ENCODE measurements at places on chromosomes 16 and 17. TPM values are rescaled to one million over a fixed set of nuclear protein-coding genes. Genes with fewer than 3 reads are reported as not detected.

GRCh38 chr16:79079656-79080420 lies 520.7 kb downstream of the MAF start:
- no peaks in the 10 kb centered on the region for H3K4me1 ChIP-seq
- no peak overlapping the region for H3K27ac ChIP-seq
- H3K4me3 ChIP-seq, result no peak overlapping the region
- H3K36me3 ChIP-seq, result no peaks in the 10 kb centered on the region
- no peaks in the 10 kb centered on the region for H3K27me3 ChIP-seq

DNA sequence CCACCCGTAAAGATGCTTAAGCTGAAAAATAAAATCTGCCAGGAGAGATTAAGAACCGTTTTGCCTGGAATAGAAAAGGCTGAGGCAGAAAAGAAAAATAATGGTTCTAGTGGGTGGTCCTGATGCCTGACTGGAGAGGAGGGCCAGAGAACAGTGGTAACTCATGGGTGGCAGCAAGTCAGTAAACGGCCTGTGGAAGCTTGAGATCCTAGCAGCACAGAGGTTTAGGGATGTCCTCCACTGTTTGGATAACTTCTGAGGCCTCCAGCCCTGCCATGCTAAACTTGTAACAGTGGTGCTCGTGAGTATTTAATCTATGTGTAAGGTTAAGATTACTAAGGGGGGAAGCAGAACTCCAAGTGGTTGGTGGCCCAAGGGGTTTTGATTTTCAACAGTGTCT lies 21.2 kb upstream of the PHAF1 start:
- no peak for DNase-seq
- H3K4me3 ChIP-seq, result no peak overlapping the region
- no peaks in the 10 kb centered on the region for H3K4me1 ChIP-seq

- H3K4me1 ChIP-seq, result no peaks in the 10 kb centered on the region
- no peak for DNase-seq
- H3K27ac ChIP-seq, result no peak overlapping the region
- H3K36me3 ChIP-seq, result peaks cover 10% of the 10 kb centered on the region
- H3K4me3 ChIP-seq, result no peak overlapping the region
Measured at GRCh38 chr17:19676896-19677295, 28.3 kb downstream of the ALDH3A2 start.

Gene DNAI2
- not detected for total RNA-seq

DNA sequence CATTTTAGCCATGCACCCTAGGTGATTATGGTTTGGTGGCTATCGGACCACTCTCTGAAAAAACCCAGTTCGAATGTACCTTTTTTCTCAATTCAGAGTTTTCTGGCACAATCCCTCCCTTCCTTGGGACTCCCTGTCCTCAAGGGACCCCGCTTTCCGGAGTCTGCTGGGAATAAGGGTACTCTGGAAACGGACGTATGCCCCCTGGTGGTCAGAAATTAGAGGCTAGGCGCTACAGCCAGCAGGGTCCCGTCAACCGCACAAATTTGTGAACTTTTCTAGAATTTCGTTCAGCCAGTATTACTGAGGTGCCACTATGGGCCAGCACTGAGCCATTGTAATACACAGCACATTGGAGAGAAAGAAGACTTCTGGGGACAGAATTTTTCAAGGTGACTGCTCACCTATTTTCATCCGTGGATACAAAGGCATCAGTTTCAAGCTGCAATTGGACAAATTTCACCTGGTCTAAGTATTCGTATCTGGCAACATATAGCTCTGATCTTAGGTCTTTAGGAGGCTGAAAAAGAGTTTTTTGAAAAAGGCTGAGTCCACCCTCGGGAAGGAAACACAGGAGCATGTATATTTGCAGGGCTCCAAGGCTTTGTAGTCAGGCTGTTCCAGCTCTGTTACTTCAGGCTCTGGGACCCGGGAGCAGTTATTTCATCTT lies 27.1 kb upstream of the CRYBA1 start:
- H3K4me1 ChIP-seq, result peaks cover 3% of the 10 kb centered on the region
- no peaks in the 10 kb centered on the region for H3K27me3 ChIP-seq
- H3K36me3 ChIP-seq, result no peaks in the 10 kb centered on the region
- H3K4me3 ChIP-seq, result no peak overlapping the region
- H3K27ac ChIP-seq, result no peak overlapping the region
- peak; percentile 69 for DNase-seq

DNA sequence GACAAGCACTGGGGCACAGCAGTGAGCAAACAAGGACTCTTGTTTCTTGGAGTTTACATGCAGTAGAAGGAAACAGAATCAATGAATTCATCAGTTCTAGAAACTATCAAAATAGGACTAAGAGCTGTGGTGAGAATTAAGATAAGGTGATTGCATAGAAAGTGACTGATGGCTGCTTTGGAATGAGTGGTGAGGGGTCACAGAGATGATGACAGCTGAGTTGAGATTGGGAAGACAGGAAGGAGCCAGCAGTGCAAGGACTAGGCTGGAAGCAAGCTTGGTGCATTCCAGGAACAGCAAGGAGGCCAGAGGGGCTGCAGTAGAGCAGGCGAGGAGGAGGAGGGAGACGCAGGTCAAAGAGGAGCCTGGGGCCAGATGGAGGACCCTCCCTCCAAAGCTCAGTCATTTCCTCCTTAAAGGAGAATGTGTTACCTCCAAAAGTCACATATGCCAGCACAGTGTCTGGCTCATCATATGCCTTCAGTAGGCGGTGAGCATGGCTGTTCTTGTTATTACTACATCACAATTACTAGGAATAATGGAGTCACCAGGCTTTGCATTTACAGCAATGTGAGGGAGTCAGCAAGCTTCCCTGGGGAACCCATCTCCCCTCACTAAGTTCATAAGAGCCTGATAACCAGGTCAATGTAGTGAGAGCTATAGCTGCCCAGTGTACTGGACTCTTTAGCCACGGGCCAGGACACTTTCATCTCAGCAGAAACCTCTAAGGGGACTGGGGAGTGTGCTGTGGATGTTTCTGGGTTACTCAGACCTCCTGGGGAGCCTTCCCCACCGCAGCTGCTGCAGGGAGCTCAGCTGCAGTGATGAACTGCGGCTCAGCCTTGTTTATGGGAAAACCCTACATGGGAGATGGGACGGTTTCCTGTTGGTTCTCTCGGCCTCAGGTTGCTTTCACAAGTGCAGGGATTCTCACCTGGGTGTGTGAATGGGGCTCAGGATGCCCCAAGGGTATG lies 157.2 kb downstream of the SEC14L1 start:
- H3K27ac ChIP-seq, result no peak overlapping the region
- H3K36me3 ChIP-seq, result no peaks in the 10 kb centered on the region
- H3K4me1 ChIP-seq, result no peaks in the 10 kb centered on the region
- H3K27me3 ChIP-seq, result no peaks in the 10 kb centered on the region
- H3K4me3 ChIP-seq, result no peak overlapping the region
- DNase-seq, result no peak

Gene EVI2A
- total RNA-seq, result 1.6 TPM

DNA sequence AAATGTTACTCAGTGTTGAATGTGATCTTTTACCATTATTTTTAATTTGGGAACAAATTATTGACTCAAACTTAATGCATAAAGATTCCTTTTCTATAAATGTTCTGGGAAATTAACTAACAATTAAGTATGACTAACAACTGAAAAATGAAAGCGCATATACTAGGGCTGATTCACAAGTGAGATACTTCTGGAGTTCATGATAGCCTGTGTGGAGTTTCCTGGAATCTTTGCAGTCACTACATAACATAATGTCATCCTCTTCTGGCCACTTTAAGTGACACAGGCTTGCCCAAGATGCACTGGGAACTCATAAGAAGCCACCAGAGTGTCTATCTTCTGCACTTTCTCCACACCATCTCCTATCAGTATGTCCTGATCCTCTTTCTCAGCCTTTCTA lies 450.3 kb upstream of the CDH11 start:
- no peak for DNase-seq
- no peak overlapping the region for H3K4me3 ChIP-seq

DNA sequence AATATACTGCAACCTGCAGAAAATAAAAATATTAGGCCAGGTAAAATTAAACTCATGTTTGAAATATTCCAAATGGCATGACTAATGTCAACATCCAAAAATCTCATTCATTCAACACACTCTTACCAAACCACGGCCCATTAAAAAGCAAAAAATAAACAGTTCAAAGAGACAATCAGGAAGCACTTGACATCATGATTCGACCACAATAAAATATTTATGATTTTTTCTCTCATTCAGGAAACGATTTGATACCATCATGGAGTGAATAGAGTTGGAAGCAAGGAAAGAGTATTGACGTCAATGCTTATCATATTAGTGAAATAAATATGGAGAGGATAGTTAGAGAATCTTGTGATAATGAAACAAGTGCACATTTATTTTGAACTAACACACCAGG lies 354.1 kb downstream of the KCNJ2 start:
- no peak overlapping the region for H3K27ac ChIP-seq
- no peaks in the 10 kb centered on the region for H3K27me3 ChIP-seq
- no peaks in the 10 kb centered on the region for H3K36me3 ChIP-seq
- no peaks in the 10 kb centered on the region for H3K4me1 ChIP-seq

DNA sequence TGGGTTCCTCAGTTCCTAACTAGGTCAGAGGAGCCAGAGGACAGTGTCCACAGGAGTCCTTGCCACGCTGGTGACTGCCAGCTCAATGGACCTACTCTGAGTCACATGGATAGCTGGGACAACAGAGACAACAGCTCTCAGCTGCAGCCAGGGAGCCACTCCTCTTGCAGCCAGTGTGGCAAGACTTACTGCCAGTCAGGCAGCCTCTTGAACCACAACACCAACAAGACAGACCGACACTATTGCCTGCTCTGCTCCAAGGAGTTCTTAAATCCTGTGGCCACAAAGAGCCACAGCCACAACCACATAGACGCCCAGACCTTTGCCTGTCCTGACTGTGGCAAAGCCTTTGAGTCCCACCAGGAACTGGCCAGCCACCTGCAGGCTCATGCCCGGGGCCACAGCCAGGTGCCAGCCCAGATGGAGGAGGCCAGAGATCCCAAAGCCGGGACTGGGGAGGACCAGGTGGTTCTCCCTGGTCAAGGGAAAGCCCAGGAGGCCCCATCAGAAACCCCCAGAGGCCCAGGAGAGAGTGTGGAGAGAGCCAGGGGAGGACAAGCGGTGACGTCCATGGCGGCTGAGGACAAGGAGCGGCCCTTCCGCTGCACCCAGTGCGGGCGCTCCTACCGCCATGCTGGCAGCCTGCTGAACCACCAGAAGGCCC lies 6.7 kb downstream of the ZNF646 start:
- peaks cover 7% of the 10 kb centered on the region for H3K4me1 ChIP-seq
- H3K36me3 ChIP-seq, result no peaks in the 10 kb centered on the region
- no peak overlapping the region for H3K27ac ChIP-seq
- H3K4me3 ChIP-seq, result no peak overlapping the region
- no peaks in the 10 kb centered on the region for H3K27me3 ChIP-seq

DNA sequence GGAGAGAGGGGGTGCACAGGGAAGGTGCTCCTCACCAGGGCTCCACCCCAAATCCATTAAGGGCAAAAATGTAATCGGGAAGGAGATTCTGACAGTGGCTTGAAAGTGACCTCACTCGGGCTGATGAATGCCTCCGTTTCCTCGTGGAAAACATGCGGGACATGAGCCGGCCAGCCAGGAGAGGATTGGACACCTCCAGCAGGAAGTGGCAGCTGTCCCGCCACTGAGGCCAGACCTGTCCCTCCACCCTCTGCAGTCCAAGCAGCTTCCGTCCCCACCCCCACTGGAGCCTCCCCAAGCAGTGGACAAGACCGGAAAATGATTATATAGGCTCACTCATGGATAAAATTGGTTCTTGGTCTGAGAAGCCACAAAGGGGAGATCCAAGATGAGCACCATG lies 82.1 kb upstream of the CCL1 start:
- no peaks in the 10 kb centered on the region for H3K4me1 ChIP-seq
- DNase-seq, result no peak
- no peak overlapping the region for H3K4me3 ChIP-seq
- H3K36me3 ChIP-seq, result no peaks in the 10 kb centered on the region
- no peaks in the 10 kb centered on the region for H3K27me3 ChIP-seq

Gene MYH2
- total RNA-seq, result 0.40 TPM

- no peak for DNase-seq
- H3K27me3 ChIP-seq, result no peaks in the 10 kb centered on the region
- no peaks in the 10 kb centered on the region for H3K4me1 ChIP-seq
- H3K36me3 ChIP-seq, result peaks cover 87% of the 10 kb centered on the region
- no peak overlapping the region for H3K4me3 ChIP-seq
- peak overlapping the region; percentile 51 for H3K27ac ChIP-seq
Measured at GRCh38 chr16:10756574-10756973, 12.9 kb downstream of the NUBP1 start.

GRCh38 chr17:48631693-48632578 lies 5.8 kb upstream of the HOXB9 start:
- H3K36me3 ChIP-seq, result no peaks in the 10 kb centered on the region
- H3K27me3 ChIP-seq, result peaks cover 99% of the 10 kb centered on the region
- no peak overlapping the region for H3K4me3 ChIP-seq
- no peak for DNase-seq
- H3K4me1 ChIP-seq, result no peaks in the 10 kb centered on the region
- no peak overlapping the region for H3K27ac ChIP-seq

Measured in heart left ventricle (tissue), 16 donors.